ENCODE measurements at places on chromosomes 1 and 21. TPM values are rescaled to one million over a fixed set of nuclear protein-coding genes. Genes with fewer than 3 reads are reported as not detected.

DIRAS3 gene
- total RNA-seq, result not detected

CYB561D1 gene
- total RNA-seq, result 15.0 TPM

NT5C1A gene
- 1.3 TPM for total RNA-seq

- no peaks in the 10 kb centered on the region for H3K4me1 ChIP-seq
- no peaks in the 10 kb centered on the region for H3K27me3 ChIP-seq
- DNase-seq, result no peak
- H3K4me3 ChIP-seq, result no peak overlapping the region
- H3K27ac ChIP-seq, result no peak overlapping the region
- no peaks in the 10 kb centered on the region for H3K36me3 ChIP-seq
These were observed 256.8 kb downstream of the MATN1 start for GRCh38 chr1:30466610-30467009.

All from CD4-positive, alpha-beta T cell (primary cell).